Common myeloid progenitor, CD34-positive (primary cell): ENCODE measurements at places on chromosomes 12 and 14.

DNA sequence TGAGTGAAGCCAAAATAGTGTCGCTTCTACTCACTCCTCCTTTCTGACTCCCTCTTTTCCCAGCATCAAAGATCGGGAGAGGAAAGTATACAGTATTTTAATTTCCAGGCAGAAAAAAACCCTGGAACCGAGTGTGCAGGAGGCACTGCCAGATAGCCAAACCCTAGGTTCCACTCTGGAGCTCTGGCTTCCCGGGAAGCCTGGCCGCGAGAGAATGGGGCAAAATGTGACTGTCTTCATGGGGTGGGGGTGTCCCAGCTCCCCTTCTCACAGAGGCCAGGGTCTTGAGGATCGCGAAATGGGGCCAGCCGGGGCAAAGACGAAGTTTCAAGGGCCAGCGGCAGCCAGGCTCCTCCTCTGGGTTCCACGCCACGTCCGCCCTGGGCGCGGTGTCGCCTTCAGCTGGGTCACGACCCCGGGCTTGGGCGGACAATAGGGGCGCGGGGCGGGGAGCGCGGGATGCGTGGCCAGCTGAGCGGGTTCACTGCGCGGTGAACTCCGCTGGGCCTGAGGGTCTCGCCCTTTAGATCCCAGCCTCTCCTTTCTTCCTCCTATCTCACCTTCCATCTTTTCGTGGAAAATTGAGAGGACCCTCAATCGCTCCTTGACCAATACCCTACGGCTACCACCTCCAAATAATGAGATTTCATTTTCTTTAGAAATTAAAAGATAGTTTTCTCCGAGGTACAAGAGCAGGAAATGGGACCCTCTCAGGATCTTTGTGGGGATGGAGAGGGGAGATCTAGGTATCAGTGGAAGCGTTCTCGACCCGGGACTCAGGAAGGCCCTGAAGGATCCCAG lies 6.7 kb downstream of the HOXC4 start:
- no peaks in the 10 kb centered on the region for H3K4me1 ChIP-seq
- no peak for DNase-seq
- peaks cover 42% of the 10 kb centered on the region for H3K27me3 ChIP-seq
- no peak overlapping the region for H3K27ac ChIP-seq
- no peak overlapping the region for H3K4me3 ChIP-seq
- H3K36me3 ChIP-seq: no peaks in the 10 kb centered on the region

- no peaks in the 10 kb centered on the region for H3K36me3 ChIP-seq
- H3K4me1 ChIP-seq: no peaks in the 10 kb centered on the region
- no peak for DNase-seq
- H3K27ac ChIP-seq: no peak overlapping the region
Measured at GRCh38 chr14:26722258-26722657, 124.4 kb upstream of the NOVA1 start.

DNA sequence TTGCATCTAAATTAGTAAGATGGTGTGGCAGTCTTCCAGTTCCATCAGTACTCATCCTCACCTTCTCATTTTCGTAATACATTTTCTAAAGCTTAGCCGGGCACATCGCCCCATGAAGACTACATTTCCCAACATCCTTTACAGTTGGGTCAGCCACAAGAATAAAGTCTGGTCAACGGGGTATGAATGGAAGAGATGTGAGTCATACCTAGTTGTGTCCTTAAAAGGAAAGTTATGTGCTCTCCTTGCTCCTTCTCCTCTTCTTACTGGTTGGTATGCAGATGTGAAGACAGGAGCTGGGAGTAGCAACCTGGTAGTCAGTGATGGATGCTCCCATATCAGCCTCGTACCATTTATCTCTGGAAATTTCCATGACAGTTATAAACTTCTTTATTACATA lies 35.9 kb upstream of the EGLN3 start:
- H3K36me3 ChIP-seq: no peaks in the 10 kb centered on the region
- no peaks in the 10 kb centered on the region for H3K27me3 ChIP-seq
- no peak overlapping the region for H3K4me3 ChIP-seq
- H3K4me1 ChIP-seq: peaks cover 4% of the 10 kb centered on the region
- no peak for DNase-seq

DNA sequence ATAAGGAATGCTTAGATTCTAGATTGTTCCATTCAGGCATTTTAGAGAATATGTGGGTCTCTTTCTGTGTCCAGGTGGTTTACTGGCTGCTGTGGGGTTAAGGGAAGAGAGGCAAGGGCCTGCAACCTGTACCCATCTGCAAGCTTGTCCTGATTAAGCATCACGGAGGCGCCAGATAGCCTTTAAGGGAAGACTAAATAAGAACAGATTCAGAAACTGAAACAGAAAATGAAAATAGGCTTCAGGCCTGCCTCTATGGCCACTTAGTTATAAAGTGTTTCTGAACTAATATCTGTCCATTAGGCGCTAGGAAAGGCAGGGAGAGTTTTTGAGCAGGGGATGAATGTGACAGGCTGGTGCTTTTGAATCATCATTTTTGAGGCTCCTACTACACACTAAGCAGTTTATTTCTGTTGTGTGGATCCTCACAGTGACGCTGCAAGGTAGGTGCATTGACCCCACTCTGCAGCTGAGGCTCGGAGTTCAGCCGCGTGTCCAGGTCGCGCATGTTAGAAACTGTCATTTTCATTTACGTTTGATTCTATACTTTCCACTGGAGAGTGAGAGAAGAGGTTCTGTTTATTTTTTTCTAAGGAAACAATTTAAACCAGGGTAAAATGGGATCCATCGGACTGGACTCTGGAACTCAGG lies 47.4 kb downstream of the SLC6A12 start:
- peaks cover 12% of the 10 kb centered on the region for H3K36me3 ChIP-seq
- no peak overlapping the region for H3K4me3 ChIP-seq
- no peak for DNase-seq
- H3K27ac ChIP-seq: no peak overlapping the region
- H3K4me1 ChIP-seq: peaks cover 27% of the 10 kb centered on the region

DNA sequence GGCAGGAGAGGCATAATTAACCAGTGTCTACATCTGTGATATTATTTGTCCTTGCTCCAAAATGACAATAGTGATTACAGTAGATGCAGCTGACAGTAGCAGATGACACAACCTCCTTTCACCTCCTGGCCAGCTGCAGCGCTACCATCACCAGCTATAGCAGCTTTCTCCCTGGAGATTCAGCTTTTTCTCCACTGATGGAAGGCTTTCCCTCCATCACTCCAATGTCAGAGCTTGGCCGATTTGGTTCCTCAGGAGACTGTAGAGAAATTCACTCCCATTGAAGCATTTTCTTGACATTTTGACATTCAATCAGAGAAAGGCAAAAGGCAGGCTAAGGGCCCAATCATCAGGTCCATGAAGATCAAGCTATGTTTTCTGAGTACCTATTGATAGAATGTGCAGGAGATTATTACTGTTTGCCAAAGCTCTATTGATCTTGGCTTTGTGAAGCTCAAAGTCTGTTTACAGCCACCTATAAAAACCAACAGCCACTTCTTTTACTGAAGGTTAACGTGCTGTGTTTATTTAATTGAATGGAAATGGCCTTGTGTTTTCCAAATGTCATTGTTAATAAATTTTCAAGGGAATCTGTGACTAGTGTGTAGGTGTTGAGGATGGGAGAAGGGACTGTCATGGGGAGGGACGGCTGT lies 785.1 kb downstream of the DIO2 start:
- no peak overlapping the region for H3K4me3 ChIP-seq
- DNase-seq: no peak
- no peaks in the 10 kb centered on the region for H3K36me3 ChIP-seq
- H3K27ac ChIP-seq: no peak overlapping the region

GRCh38 chr12:2664721-2665577 lies 129.8 kb upstream of the FKBP4 start:
- no peak overlapping the region for H3K4me3 ChIP-seq
- H3K27ac ChIP-seq: no peak overlapping the region
- H3K4me1 ChIP-seq: no peaks in the 10 kb centered on the region
- H3K27me3 ChIP-seq: no peaks in the 10 kb centered on the region
